ENCODE measurements at places on chromosomes 1 and 21.

DNA sequence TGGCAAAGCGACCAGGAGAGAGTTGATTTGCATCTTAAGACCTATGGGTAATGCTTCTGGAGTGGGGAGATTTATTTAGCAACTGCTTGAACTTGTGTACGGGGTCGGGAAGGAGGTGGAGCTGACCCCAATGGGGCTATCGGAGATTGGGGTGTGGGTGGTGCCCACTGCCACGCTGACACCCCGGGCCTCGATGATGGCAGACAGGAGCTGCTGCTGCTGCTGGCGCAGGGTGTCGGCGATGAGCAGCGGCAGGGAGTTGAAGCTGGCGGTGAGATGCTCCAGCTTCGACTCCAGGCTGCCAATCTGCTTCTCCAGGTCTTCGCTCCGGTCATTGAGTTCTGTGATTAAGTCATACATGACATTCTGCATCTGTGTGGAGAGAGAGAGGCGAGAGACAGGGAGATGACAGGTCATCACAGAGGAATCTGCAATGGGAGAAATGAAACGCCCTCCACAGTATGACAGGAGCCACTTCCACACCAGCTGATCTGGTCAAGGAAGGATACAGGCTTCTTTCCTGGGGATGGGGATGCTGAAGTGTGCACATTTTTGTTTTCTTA, 100.0 kb upstream of the ADAR start:
- DNase-seq: no peak

- DNase-seq: no peak
These were observed 150.8 kb upstream of the ETV3 start for GRCh38 chr1:157288996-157289395.

- no peak for DNase-seq
These were observed 9.5 kb downstream of the SNX27 start for GRCh38 chr1:151621351-151621750.

- peak; percentile 74 for DNase-seq
These were observed 6.5 kb upstream of the PADI2 start for GRCh38 chr1:17125756-17126237.

DNA sequence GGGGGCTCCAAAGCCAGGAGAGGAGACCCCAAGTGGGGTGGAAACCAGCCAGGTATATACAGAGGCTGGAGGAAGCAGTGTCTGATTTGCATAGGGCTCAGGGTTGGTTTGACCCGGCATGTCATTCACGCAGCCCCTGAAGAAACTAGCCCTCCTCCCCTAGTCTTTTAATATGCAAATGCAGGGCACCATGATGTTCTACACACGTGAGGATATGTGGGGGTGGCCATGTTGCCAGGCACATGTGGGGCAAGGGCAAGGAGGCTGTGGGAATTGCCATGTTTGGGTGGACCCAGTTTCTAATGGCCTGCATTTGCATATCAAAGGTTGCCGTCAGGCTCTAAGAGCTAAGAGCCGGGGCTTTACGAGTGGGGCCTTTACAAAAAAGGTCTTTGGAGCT, 12.0 kb upstream of the RHOU start:
- no peak for DNase-seq

GRCh38 chr1:70745199-70745598, 302.4 kb downstream of the PTGER3 start:
- no peak for DNase-seq

DNA sequence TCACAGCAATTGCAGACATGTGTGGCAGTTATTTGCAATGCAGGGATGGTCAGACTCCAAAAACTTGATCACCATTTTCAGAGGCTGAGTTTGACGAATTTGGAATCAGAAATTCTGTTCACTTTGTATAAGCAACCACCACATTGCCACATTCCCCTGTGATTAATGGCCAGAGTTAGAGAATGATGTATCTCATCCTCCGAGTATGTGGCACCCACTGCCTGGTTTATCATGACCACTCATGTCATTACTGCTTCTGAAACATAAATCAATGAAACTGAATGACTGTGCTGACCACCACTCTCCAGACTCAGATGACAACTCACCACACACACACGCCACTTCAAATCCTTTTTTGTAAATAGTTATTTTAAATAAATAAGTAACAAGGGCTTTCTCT, 66.6 kb upstream of the CACHD1 start:
- DNase-seq: no peak

GRCh38 chr1:155392898-155393411, 72.3 kb downstream of the RUSC1 start:
- DNase-seq: no peak

GRCh38 chr1:244077473-244078220, 26.6 kb downstream of the ZBTB18 start:
- no peak for DNase-seq

DNA sequence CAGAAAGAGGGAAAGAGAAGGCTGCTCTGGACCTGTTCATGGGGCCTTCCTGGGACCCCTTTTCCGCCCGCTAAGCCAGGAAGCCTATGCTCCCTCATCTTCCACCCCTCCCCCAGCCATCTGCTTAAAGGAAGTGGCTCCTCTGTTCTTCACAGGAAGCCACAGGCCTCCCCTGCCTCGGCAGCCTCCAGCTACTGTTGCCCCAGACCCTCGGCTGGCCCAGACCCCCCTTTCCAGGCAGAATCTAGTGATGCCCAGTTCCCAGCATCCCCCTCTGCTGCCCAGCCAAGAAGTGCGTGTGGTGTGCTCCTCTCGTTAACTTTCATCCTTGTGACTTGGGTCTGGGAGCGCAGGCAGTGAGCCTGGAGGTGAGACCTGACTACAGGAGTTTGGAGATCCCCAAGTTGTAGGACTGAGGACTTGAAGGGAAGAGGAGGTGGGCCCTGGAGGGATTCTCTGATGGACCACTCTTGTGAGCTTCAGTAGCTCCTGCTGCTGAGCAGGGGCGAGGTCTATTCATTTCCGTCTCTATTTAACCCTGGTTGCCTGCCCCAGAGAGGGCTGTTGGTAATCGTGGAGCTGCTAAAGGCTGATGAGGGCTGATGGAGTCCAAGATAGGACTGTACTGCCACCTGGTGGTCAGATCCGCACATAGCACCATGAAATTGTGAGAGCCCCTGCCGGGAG, 9.1 kb downstream of the IFI6 start:
- peak; percentile 92 for DNase-seq

DNA sequence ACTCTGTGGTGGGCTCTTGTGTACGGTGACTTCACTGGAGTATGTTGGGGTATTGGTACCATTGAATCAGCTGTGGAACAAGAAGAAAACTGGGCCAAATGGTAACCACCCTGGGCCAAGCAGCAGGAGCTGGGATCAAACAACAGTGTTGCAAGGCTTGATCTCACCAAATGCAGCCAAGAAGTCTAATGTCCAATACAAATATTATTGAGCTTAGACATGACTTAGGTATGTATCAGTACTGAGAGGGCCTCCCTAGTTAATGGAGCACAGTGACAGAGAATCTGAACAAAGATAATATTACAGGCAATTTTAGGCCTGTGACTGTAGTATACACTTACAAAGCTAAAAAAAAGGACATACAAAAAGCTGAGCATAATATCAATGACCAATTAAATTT, 604.8 kb downstream of the PLA2G4A start:
- DNase-seq: no peak

- no peak for DNase-seq
These were observed 22.2 kb upstream of the ECE1 start for GRCh38 chr1:21312407-21312992.

DNA sequence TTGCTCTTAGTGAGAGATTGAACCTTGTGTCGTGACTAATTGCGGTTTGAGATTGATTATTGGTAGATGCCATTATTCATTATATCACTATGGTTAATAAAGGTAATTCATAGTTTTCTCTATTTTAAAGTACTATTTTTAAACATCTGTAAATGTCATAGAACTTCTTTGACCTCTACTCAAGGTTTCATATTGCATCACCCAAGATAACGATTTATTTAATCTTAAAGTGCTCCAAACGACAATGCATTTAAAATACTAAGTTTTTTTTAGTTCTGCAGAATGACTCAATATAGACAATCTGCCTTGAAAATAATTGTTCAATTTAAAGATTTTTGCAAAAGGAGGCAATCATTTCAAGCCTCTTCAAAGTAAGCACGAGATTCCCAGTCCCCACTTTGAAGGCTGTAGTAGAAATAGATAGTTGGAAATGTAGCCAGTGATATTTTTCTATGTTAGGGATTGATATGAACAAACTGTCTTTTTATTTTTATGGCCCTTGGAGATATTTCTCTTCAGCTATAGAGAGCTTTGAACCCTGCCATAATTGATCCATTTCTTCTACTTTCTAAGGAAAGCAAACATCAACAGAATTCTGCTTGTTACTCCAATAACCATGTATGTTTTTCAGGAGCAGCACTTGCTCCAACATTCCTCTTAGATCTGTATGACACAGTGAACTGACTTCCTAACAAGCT, 114.2 kb upstream of the PALMD start:
- no peak for DNase-seq

- no peak for DNase-seq
These were observed 774 bp upstream of the DYRK1A start for GRCh38 chr21:37365517-37366481.

- DNase-seq: no peak
These were observed 80.4 kb upstream of the LRRC53 start for GRCh38 chr1:74592580-74593355.

Measured in activated gamma-delta T cell treated with anti-CD3 and anti-CD28 coated beads, Interleukin-2, amount 50 U/mL, for 16 hours (primary cell).